ENCODE measurements at places on chromosomes 5 and 9.

- peak; percentile 80 for DNase-seq
These were observed 91.2 kb upstream of the PAM start for GRCh38 chr5:102663749-102664530.

GRCh38 chr9:17462869-17463464 lies 115.9 kb upstream of the SH3GL2 start:
- DNase-seq: peak; percentile 69

GRCh38 chr5:3993856-3994473 lies 398.3 kb downstream of the IRX1 start:
- no peak for DNase-seq

GRCh38 chr5:37086466-37087173 lies 162.6 kb downstream of the CPLANE1 start:
- peak; percentile 45 for DNase-seq

GRCh38 chr9:13047827-13048587 lies 231.5 kb downstream of the MPDZ start:
- no peak for DNase-seq

DNA sequence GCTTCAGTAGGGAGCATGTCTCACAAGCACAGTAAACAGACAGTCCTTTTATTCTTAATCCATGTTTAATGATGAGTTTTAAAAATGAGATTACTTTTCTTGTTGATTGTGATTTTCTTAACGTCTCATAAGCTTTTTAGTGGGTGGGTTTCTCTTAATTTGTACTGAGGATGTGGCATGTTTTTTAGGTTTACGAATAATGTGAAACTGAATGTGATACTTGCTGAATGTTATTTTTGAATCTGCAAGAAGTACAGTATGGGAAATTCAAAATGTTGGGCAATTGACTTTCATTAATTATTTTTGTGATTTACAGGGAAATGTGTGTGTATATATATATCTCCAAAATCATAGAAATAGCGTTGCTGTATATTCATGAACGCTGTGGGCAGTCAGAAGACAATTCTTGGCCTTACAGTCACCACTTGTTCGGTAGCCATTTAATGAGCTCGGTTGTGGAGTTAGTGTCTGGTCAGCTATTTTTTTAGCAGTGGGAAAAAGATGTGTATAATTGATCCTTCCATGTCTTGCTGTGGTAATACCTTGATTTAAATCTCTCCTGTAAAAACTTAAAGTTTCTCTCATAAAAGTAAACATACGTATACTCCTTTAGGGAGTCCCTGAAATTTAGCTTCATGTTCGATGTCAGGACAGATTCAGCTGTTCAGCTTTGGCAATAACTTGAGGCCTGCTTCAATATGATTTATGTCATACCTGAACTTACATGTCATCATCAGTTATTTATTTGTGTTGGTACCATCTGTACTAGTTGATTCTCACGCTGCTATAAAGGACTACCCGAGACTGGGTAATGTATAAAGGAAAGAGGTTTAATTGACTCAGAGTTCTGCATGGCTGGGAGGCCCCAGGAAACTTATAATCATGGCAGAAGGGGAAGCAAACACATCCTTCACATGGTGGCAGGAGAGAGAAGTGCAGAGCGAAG lies 15.0 kb downstream of the ICE1 start:
- no peak for DNase-seq

DNA sequence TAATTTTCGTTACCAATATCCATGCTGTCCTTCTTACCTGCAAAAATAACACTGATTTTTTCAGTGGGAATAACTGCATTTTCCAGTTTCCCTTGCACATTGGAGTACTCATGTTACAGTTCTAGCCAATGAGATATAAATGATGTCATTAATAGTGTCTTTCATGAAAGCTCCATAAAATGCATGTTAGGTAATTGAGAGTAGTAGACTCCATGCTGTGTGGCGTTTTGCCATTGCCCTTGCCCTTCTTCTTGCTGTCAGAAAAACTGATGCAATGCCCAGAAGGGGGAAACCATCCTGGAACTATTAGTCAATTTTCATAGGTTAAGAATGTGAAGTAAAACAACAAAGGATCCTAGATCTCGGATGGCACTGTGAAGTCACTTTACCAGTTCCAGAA lies 1765.3 kb downstream of the EFNA5 start:
- DNase-seq: no peak

DNA sequence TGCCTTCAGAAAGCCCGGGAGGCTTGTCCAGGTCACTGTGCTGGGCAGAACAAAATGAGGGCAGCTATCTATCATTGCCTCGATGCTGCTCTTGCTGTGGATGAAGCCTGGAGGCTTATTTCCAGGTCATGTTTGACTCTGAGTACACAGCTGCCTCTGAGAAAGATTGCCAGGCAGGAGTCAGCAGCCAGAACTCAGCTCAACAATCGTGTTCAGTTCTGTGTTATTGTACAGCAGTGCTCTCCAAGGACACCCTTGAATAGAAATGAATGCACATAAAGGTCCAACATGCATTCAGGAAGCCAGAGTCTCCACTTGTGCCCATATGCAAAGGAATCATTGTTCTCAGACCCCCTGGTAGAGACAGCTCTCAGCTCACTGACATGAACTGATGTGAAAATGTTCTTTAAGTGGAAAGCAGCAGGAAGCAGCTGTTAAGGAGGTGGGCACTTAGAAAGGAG lies 61.7 kb upstream of the ZFR start:
- DNase-seq: no peak

- DNase-seq: peak; percentile 68
These were observed 1.3 kb upstream of the NNT start for GRCh38 chr5:43601454-43602260.

GRCh38 chr9:127319366-127320114 lies 55.0 kb downstream of the GARNL3 start:
- DNase-seq: no peak

GRCh38 chr9:1100945-1101344 lies 50.8 kb downstream of the DMRT2 start:
- DNase-seq: peak; percentile 11

DNA sequence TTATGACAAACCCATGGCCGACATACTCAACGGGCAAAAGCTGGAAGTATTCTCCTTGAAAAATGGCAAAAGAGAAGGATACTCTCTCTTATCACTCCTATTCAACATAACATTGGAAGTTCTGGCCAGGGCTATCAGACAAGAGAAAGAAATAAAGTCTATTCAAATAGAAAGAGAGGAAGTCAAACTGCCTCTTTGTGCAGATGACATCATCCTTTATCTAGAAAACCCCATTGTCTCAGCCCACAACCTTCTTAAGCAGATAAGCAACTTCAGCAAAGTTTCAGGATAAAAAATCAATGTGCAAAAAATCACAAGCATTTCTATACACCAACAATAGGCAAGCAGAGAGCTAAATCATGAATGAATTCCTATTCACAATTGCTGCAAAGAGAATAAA lies 1799.9 kb upstream of the ACO1 start:
- no peak for DNase-seq

- DNase-seq: no peak
These were observed 105.1 kb upstream of the CTSL start for GRCh38 chr9:87620731-87621322.

- peak; percentile 59 for DNase-seq
These were observed 2.1 kb upstream of the RFESD start for GRCh38 chr5:95644351-95645042.

DNA sequence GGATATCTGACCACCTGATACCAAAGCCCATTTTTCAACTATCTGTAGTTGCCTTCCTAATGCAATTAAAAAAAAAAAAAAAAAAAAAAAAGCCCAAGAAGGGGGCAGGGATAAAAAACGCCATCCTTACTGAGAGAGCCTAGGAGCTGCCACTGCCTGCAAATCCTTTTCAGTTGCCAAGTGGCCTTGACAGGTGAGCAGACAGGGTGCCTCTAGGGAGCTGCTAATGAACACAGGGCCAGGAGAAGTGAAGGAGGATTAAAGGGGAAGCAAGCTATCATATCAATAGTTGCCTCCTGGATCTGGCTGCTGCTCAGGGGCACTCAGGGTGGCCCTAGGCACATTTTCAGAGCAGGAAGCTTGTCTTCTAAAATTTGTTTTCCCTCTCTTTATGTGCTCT lies 547.4 kb downstream of the TLE1 start:
- no peak for DNase-seq

DNA sequence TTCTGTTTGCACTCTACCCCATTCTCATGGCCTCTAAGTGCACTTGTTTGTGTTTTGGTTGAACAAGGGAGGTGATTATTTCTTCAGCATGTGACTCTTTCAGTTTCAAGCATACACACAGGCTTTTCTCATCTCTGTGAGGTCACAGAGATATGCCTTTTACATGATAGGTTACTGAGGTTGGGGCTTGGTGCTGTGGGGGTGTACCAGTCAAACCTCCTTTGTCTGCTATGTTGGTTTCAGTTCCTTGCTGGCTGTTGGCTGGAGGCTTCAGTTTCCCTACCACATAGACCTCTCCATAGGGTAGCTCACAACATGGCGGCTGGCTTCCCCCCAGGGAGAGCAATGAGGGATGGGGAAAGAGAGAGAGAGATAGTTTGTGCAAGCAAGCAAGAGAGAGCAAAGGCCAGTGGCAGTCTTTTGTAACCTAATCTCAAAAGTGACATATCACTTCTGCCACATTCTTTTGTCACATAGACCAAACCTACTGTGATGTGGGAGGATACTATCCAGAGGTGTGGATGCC lies 96.7 kb upstream of the SEMA6A start:
- DNase-seq: no peak

- DNase-seq: no peak
These were observed 167.6 kb downstream of the TMEM38B start for GRCh38 chr9:105861972-105862371.

GRCh38 chr5:92633176-92633575 lies 947.8 kb downstream of the NR2F1-AS1 start:
- no peak for DNase-seq

DNA sequence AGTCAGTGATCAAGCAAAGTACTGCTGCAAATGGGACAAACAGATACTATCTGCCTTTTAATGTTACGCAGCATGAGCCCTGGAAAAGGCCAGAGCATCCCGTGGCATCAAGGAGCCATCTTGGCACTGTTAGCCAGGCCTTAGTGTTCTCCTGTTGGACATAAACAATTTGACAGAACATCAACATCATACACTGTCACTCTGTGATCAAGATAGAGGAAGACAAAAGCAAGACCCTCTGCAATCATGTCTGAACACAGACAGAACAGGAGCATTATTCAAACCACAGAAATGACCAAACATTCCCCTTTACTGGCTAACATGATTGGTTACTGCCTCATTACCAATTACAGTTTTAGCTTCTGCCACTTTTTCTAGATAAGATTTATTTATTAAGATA lies 21.2 kb upstream of the ROPN1L start:
- no peak for DNase-seq

GRCh38 chr9:19940811-19941535 lies 152.1 kb upstream of the SLC24A2 start:
- DNase-seq: no peak

DNA sequence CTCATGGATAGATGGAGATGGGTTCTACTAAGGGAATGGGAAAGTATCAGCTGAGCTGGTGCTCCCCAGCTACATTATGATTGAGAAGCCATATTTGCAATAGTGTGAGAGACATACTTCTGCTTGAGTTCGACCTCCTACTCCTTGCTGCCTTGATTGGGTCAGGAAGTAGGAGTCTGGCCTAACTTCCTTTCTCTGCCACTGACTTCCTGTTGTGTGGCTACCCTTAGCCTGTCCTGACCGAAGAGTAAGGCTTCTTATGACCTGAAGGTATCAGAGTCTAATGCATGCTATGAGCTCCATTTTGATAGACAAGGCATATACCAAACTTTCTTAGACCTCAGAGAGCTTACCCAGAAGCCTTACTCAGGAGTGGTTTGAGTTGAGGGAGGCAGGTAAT lies 53.9 kb downstream of the OSTF1 start:
- no peak for DNase-seq

DNA sequence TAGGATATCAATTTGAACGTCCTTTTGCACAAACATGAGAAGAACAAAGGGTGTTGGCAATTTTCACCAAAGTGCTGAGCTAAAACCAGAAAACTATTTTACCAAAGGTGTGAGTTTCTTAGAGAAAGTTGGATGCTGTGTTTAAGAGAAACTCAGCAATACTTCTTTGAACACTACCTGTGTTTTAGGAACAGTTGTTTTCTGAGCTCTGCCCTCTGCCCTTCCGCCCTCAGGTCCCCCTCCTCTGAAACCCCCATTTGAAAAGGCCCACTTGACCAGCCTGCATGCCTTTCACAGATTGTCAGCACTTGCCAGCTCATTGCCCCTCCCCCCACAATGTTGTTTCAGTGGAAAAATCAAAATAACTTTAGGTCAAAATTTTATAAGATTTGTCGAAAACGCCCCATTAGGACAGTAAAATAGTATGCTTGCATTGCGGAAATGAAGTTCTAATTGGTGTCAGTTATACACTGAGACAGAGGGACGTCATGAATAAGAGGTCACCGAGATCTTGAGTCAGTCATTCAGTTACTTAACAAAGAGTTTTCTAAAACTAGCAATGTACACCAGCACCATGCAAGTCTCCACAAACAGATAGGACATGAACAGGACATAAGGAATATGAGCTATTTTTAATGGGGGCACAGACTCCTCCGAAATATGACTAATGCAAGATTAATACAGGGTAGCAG lies 61.9 kb upstream of the IL7R start:
- no peak for DNase-seq

DNA sequence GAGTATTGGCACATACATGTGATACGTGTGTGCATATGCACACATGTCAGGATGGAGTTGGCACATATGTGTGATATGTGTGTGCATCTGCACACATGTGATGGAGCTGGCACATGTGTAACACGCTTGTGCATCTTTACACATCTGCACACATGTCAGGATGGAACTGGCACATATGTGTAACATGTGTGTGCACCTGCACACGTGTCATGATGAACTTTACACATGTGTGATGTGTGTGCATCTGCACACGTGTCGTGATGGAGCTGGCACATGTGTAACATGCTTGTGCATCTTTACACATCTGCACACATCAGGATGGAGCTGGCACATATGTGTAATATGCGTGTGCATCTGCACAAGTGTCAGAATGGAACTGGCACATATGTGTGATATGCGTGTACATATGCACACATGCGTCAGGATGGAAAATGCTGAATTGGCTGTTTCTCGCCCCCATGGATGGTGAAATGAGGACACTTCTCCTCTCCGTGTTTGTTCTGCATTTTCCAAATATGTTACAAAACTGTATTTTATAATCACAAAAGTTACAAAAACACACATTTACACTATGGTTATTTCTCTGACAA lies 16.3 kb upstream of the SLC6A19 start:
- no peak for DNase-seq

GRCh38 chr9:16343249-16344237 lies 526.9 kb downstream of the BNC2 start:
- no peak for DNase-seq

GRCh38 chr9:91900055-91900796 lies 49.8 kb downstream of the ROR2 start:
- DNase-seq: no peak
